Activated T-cell treated with anti-CD3 and anti-CD28 coated beads, Interleukin-2, amount 50 U/mL, for 72 hours (primary cell): ENCODE measurements at places on chromosomes 2 and 18.
A peak's percentile ranks its signal among the peaks of the same experiment; 100 is the strongest.

- no peak for DNase-seq
These were observed 53.7 kb upstream of the PARD3B start for GRCh38 chr2:204491528-204491927.

DNA sequence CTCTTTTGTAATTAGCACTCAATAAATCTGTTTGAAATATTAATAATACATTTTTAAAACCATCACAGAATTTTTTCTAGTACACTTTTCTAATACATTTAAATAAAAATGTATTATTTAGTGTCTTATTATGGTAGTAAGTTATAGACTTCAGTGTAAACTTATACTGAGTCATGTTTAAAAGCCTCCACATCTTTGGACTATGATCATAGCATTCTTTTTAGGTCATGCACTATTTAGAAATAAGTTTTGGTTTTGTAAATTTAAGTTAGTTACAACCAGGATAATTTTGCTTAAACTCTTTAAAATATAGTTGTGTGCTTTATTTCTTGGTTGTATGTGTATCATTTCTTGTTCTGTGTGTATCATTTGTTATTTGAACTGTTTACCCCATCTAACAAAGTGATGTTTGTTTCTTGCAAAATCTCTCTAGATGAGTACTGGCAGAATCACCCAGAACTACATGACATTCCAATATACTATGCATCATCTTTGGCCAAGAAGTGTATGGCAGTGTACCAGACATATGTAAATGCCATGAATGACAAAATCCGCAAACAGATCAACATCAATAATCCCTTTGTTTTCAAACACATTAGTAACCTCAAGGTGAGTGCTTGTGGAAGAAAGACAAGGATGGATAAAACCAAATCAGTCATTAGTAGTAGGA lies 16.7 kb downstream of the CPSF3 start:
- DNase-seq: no peak

DNA sequence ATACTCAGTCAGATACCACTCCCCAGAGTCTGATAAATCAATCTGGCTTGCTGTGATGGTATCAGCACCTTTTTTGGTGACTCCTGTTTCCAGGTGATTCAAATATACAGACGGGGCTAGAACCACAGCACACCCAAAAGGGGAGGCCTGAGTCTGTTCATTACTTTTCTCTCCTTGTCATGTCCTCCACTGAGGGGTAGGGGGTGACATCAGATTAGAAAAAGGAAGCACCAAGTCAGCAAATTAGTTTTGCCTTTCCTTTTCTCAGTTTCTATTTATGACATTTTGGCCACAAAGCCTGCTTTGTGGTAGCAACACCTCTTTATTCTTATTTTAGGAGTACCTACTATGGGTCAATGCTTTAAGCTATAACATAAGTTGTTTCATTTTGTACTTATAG lies 127.4 kb downstream of the CCDC102B start:
- no peak for DNase-seq

DNA sequence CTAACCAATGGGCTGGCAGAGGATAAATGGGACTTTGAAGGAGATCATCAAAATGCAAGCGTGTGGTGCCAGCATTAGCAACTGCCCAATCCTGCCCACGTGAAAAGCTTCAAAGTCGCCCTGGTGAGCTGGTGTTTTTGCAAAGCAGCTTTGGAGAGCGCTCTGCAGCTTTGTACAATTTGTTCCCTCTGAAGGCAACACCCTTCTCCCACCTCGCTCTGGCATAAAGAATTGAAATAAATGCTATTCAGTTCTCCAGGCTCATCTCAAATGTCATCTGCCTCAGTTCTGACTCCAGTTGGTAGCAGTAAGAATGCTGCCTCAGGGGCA lies 3.5 kb downstream of the COPS9 start:
- no peak for DNase-seq

DNA sequence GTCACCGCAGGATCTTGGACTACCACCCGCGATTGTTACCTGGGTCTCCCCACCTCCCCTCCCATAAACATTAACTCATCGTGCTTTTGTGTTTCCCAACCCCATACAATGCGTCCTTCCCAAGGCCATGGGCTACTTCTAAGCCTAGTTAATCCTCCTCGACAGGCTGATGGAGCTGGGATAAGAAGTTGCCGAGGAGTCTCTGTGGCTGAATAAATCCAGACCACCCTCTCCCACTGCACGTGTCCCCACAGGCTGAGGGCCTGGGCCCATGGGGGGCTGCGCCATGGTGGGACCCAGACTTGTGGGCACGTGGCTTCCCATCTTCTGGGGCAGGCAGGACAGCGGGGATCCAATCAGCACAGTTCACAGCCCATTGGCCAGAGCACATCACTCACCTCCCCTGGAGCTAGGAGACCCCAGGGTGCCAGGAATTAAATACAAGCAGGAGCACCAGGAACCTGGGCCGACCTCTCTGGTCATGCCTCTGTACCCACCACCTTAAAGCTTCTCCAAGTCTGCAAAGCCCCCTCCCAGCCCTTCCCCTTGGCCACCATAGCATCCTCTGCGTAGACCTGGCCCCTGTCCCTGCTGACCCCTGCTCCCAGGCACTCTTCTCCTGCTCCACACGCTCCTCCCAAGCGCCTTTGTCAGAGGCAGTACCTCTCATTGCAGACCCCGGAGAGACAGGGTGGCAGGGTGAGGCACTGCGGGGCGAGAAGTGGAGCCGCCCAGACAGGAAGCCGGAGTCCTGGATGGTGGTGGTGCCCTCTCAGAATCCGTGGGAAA lies 51.0 kb upstream of the ID2 start:
- no peak for DNase-seq

- peak; percentile 19 for DNase-seq
These were observed 758 bp downstream of the SCLY start for GRCh38 chr2:238061315-238062202.

DNA sequence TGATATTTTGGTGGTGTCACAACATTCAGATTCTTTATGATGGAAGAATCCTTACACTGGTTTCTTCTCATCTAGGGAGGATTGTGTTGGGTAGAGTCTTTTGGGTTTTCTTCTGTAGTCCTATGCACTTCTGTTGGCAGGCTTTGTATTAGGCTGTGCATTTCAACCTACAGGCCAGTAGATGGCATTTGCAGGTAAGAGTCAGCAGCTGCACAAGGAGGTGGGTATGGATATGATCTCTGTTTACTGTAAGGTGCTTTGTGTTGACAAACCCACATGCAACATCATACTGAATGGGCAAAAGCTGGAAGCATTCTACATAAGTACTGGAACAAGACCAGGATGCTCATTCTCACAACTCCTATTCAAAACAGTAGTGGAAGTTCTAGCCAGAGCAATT lies 656.8 kb downstream of the METTL4 start:
- no peak for DNase-seq

DNA sequence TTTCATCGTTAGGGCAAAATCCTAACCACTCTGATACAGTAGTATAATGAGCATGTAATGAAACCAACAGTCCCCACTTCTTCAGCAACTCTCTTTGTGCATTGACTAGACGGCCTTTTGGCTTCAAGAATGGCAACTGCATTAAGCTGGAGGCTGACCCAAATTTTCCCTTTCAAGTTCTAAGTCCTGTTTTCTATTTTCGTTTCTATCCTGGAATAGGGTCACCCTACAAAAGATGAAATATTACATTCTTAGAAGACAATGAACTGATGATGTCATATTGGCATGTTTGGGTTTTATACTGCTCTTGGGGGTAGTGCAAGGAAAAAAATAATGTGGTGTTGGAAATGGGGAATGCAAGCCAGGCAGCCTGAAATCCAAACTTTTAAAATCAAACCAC lies 254.4 kb downstream of the ETAA1 start:
- DNase-seq: no peak

- DNase-seq: peak; percentile 24
These were observed 759 bp downstream of the PPP4R3B start for GRCh38 chr2:55616551-55617174.

GRCh38 chr18:79802298-79802697 lies 4.6 kb downstream of the KCNG2 start:
- no peak for DNase-seq

GRCh38 chr18:41577529-41577928 lies 377.5 kb upstream of the PIK3C3 start:
- DNase-seq: no peak

GRCh38 chr2:209236377-209236776 lies 187.5 kb upstream of the MAP2 start:
- DNase-seq: no peak

GRCh38 chr2:110157153-110157793 lies 41.7 kb upstream of the MALL start:
- DNase-seq: peak; percentile 20

GRCh38 chr18:62523631-62524439 lies 1.0 kb downstream of the ZCCHC2 start:
- peak; percentile 69 for DNase-seq

GRCh38 chr2:74454654-74455511 lies at the start of gene INO80B:
Gene INO80B, plus strand, starts transcription at chr2:74455087. Its CDS starts 30 bp downstream, at chr2:74455117.
- peak; percentile 97 for DNase-seq

DNA sequence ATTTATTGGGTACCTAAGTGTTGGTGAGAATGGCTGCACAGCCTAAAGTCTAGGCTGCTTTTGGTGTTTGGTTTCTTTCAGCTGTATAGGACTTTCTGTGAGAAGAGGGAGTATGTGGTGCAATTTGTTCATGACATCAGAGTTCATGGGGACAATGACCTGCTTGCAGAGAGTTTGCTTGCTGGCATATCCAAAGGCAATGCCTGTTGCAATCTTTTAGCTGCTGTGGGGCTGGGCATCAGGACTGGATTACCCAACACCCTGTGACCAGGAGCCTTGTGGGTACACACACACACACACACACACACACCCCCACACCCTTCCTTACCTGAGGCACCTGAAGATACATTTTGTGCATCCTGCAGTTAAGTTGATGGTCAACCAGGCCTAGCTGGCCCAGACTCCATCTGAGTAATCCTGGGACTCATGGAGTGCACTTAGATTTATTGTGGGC lies 68.4 kb downstream of the LIPG start:
- DNase-seq: no peak

- no peak for DNase-seq
These were observed 61.6 kb upstream of the LINC00305 start for GRCh38 chr18:64210401-64210949.

DNA sequence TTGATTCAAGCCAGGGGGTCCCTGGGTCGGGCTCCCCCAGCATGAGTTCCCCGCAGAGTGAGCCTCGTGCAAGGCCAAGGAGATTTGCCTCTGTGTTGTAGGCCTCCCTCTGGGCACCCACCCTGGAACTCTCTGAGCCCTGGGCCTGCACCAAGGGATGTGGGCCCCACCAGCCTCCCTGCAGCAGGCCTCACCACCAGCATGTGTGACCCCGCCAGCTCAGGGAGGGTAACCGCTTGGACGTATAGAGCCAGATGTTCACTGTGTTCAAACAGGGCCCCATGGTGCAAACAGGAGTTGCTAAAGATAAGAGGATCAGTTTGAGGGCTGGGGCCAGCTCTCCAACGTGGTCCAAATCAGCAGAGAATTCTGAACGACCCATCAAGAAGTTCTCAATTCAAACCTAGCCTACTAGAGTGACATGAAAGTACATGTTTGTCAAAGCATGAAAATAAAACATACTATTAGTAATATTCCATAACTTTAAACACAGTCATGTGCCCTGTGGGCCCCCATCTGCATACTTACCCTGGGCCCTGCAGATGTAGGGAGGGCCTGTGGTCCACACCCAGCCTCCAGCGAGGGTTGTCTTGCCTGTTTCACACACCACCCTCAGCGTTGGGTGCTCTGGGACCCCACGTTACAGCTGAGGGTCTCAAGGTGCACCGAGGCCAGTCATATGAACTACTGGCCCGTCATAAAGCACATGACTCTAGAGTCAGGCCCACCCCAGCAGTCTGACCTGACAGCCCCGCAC lies 5.5 kb upstream of the TUBB6 start:
- DNase-seq: no peak

DNA sequence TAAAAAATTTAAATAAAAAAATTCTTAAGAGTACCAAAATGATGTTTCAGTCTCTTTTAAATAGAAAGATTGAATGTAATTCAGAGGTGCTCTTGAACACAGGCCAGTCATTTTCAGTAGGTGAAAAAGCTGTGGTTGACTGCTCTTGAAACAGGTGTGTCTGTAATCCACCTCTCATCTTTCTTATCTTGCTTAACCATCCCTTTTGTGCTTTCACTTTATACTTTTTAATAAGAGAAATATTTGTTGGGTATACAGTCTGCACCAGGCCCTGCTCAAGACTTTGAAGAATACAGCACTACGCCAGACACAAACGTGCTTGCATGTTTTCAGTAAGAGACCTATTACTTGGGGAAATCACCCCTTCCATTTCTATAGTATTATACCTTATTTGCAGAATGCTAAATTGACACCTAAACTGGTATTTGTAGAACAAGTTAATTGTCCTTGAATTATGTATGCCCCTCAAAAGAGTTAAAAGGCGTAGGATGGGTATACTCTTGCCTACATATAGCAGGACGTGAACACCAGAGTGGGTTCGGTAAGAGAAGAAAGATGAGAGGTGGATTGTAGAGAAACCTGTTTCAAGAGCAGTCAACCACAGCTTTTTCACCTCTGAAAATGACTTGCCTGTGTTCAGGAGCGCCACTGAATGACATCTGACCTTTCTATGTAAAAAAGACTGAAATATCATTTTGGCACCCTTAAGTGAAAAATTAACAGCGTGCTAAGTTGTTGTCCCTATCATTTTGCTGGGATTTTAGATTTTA lies 4.0 kb upstream of the RTN4 start:
- peak; percentile 15 for DNase-seq

DNA sequence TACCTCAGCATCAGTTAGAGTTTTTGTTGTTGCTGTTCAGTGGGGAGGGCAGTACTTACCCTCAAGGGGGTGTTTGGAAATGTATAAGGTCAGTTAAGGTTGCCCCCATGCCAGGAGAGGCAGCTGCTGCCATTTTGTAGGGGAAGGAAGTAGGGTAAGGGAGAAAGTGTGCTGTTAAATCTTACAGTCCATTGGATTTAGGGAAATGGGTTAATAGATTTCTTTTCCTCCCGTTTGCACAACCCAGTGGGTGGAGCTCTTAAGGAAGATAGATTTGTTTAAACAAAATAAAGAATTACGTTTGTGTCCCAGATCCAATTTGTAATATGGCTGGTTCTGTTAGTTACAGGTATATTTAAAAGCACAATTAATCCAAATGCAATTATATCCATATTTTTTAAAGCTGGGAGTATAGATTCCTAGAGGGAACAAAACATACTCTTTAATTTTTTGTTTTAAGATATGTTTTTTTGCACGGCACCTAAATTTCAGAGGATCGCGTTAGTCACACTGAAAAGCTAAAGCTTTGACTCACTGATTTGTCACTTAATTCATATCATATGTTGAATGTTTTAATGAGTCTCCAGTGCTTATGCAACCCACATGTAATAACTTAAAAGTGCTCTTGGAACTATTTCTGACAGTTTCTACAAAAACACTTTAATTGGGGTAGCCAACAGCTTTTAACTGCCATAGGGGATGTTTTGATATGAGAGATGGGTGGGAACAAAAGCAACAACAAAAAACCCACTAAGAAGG lies 9.0 kb upstream of the CWC22 start:
- DNase-seq: no peak

- DNase-seq: no peak
These were observed 30.9 kb downstream of the ANTXR1 start for GRCh38 chr2:69043736-69044400.
